ENCODE measurements at places on chromosomes 2 and 18.

GRCh38 chr18:5167831-5168230 lies 29.2 kb downstream of the AKAIN1 start:
- no peak for DNase-seq

DNA sequence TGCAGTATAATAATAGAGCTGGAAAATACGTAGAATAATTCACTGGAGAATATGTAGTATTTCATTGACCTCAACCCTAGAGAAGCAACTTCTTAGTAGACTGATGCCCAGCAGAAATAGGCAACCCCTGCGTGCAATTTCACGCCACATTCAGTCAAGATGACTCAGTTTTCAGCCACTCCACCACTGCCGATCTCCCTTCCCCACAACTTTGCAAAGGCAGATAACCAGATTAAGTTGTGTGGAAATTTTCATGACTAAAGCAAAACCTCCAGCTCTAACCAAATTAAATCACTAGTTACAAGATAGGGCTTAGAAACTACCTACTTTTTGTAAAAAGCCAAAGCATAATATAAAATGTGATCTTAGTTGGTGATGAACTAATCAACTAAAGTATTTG lies 63.3 kb upstream of the STK17B start:
- peak; percentile 39 for DNase-seq

GRCh38 chr2:127362971-127363370 lies 24.8 kb downstream of the MAP3K2 start:
- no peak for DNase-seq

GRCh38 chr18:76389716-76390115 lies 105.3 kb downstream of the ZNF516 start:
- DNase-seq: no peak

DNA sequence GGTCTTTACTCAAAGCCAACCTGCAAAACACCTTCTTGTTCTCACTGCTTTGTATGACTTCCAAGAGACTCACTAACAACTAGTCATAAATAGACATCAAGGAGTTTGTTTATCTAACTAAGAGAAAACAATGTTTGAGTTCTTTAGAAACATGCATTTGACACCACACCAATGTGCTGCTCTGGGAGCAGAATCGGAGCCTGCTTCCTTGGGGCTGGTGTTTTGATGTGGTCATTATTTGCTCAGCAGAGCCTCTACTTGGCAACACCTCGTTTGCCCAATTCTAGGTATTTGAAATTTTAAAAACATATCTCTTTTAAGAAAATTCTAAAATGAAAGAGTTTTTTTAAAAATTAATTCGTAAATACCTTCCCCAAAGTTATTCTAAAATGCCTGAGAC lies 167.5 kb downstream of the BCL2 start:
- DNase-seq: no peak

All from GM06990 (cell line).